ENCODE measurements at places on chromosomes 1 and 21.

GRCh38 chr1:199959033-199959774 lies 68.3 kb upstream of the NR5A2 start:
- DNase-seq, result no peak

GRCh38 chr1:22319608-22320007 lies 132.0 kb upstream of the ZBTB40 start:
- DNase-seq, result no peak

DNA sequence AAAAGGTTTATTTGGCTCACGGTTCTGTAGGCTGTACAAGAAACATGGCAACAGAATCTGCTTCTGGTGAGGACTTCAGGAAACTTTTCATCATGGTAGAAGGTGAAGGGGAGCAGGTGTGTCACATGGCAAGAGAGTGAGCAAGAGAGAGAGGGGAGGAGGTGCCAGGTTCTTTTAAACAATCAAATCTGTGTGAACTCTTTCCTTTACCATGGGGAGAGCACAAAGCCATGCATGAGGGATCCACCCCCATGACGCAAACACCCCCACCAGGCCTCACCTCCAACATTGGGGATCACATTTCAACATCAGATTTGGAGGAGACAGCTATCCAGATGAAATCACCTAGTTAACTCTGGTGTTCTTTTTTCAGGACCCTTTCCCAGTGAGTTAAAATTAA lies 103.6 kb downstream of the GALNT2 start:
- DNase-seq, result no peak

- DNase-seq, result peak; percentile 99
Measured at GRCh38 chr1:22121421-22121911, 21.4 kb downstream of the WNT4 start.

DNA sequence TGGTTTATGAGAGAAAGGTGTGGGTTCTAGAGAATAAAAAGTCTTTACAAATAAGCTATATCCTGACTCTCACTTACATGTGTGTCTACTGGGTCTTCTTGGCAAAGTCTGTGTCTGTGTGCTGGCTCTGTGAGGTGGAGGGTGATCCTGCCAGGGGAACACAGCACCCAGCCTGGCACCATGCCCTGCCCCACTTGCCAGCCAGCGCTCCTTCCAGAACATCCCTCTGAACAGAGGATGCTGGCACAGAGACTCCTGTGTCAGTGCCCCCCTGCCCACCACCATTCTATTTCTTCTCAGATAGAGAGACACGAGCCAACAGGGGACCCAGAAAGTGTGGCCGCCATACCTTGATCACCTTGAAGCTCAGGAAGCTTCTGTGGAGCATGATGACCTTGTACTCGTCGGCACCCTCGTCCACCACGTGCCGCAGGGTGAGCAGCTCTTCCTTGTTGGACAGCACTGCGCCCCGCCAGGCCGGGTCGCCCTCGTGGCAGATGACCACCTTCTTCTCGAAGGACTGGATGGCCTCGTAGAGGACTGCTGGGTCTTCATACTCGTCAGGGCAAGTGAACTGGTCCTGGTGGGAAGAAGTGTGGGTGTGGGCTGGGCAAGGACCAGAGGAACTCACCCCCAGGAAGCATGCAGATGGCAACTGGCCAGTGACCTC lies 49.7 kb downstream of the NTPCR start:
- DNase-seq, result no peak

DNA sequence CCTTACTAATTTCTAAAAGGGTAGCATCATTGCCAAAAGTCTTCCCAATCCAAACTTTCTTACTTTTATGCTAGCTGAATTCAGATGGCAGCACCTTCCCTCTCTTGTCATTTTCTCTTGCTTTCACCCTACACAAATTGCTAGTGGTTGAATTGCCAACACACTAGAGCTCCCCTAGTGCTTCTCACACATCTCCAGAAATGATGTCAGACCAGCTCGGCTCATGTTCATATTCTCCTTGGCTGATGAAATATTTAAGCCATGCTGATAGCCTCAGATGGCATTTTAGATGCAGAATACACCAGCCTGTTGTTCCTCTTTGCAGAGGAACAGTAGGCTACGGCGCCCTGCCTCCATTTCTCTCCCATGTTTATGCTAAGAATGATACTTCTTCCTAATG lies 256.9 kb downstream of the PTBP2 start:
- no peak for DNase-seq

DNA sequence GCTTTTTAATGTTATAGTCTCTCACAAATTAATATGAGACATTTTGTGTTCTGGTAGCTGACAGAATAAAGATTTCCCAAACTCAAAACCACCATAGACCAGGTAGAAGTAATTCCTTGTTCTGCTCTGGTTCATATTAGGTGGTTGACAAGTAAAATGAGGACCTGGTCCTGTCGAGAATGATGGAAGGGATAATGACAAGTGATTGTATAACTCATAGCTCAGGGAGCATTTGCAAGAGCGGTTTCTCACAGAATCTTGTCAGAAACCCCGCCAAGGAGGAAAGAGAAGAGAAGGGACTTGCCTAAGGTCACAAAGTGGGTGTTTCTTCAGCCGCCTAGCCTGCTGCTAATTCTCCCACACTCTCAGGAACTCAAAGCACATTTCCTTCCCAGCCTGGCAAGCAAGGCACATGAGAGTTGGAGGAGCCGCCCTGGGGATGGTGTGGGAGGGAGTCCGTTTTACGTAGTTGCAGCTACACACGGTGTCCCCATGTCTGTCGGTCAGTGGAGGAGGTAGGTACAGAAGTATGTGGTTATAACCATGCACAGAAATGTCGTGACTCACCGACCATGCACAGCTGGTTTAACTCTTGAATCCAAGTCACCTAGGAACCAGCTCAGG lies 46.5 kb downstream of the SAMD13 start:
- DNase-seq, result no peak

DNA sequence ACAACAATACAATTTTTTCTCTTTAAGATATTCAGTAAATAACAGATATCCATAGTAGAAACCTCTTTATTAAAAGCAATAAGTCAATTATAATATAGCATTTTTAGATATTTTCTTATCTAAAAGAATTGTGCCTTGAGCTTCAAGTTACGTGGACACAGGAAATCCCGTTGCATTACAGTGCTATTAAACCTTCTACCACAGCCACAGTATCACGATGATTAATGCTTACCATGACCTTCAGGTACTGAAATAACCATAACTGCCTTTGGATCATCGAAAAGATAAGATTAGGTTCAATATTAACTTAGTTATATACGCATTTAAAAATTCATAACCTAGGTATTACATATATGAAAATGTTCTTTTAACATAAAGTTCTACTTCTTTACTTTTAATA lies 17.9 kb downstream of the B3GALNT2 start:
- no peak for DNase-seq

DNA sequence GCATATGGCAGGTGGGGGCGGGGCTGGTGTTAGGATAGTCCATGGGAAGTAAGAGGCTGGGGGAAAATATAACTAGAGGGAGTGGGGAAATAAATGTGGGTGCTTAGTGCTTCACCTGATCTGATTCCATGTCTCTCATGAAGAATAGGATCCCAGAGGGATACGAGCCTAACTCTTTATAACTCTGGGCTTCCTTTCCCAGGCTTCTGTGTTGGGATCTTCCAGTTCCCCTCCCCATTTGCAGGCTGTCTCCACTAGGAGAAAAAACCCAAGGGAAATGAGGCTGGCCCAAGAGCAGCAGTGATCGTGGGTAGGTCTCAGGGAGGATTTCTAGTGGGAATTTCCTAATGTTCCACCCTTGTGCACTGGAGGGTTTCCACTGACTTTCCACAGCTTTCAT lies 1.6 kb downstream of the KCNJ9 start:
- DNase-seq, result no peak

GRCh38 chr21:38273745-38274542 lies 17.2 kb downstream of the KCNJ15 start:
- DNase-seq, result no peak

GRCh38 chr1:74713849-74714248 lies 19.0 kb downstream of the CRYZ start:
- no peak for DNase-seq

DNA sequence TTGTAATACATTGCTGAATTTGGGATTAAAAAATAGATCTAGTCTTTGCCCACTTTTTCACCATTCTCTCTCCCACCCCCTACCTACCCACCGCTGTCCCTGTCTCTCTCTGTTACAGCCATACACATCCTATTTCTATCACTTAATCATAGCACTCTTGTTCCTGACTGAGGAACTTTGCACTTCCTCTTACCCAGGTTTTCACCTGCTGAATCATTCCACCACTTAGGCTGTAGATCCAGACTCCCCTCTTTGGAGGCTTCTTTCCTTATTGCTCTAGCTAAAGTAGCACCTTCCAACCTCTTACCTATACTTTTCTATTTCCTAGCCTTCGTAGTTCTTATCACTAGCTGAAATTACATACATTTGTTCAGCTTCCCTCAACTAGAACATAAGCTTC lies 59.6 kb downstream of the ATP6V1G3 start:
- DNase-seq, result no peak

GRCh38 chr1:4678066-4678717 lies 23.8 kb downstream of the AJAP1 start:
- no peak for DNase-seq

GRCh38 chr1:110235181-110235833 lies 25.2 kb downstream of the KCNC4 start:
- DNase-seq, result no peak

GRCh38 chr1:184545601-184546000 lies 158.8 kb downstream of the C1orf21 start:
- DNase-seq, result no peak

- no peak for DNase-seq
Measured at GRCh38 chr1:2443277-2444137, 31.1 kb upstream of the PEX10 start.

DNA sequence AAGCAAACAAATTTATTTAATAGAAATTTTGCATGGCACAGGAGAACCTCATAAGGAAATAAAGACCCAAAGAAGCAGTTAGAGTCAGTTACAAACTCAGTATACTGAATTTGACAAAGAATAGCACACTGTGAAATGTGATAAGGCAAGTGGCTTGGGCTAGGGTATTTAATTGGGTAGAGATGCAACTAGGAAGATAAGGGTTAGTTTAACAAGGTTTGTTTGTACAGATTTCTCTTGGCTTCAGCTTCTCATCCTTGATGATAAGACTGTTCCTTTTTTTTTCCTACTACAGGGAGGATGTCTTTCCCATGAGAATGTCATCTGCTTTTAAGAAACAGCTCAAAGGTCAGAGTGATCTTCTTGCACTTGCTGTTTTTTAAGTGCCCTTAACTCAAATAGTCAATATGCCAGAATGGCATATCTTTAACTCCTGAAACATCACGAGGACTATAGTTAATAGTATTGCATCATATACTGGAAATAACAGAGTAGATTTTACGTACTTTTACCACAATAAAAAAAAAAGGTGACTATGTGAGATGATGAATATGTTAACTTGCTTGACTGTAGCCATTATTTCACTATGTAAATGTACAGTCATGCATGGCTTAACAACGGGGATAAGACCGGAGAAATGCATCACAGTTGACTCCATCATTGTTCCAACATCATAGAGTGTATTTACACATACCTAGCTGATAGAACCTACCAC lies 9.2 kb upstream of the TRAF3IP3 start:
- no peak for DNase-seq

DNA sequence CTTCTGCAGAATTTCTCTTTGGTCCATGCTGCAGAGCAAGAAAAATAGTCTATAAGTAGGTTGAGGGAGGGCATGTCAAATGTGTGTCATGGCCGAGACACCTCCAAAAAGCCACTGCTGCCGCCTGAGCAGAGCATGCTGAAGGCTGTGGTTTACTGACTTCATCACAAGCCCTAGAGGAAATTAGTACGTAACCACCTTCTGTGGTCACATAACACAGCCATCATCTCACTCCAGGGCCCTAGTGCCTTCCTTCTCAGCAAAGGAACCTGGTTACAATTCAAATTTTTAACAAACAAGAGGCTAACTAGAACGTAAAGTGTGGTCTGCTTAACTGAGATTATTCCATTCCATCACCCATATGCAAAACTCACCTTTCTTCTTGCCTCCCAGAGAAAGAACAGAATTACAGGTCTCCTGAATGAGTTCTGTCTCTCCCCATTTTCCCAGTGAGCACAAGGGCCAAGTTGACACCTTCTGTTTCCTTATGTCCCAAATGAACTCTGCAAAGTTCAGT lies at the start of gene PTPN22:
Gene PTPN22, minus strand, starts transcription at position 116 of the 517 bp plus-strand sequence.
- no peak for DNase-seq

DNA sequence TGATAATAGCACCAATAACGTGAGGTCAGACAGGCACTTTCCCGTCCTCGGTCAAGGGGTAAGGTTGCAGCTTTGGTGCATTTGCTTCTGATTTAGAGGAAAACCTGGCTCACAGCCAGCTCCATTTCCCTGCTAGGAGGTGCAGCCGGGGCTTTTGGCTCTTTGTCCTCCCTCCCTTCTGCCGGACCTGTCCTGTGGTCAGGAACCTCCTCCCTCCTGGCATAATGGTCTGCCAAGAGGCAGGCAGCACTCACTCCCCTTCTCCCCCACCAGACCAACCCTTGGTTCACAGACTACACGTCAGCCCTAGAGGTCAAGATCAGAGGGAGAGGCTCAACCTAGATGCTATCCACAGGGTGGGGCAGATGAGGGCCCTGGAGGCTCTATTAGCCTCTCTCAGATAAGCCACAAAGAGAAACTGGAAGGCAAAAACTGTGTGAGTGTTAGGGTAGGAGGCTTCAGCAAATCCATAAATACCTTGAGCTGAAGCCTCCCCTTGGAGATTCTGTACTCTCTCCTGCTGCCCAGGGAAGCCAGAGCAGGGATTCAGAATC lies 64.8 kb downstream of the PLXNA2 start:
- peak; percentile 30 for DNase-seq

DNA sequence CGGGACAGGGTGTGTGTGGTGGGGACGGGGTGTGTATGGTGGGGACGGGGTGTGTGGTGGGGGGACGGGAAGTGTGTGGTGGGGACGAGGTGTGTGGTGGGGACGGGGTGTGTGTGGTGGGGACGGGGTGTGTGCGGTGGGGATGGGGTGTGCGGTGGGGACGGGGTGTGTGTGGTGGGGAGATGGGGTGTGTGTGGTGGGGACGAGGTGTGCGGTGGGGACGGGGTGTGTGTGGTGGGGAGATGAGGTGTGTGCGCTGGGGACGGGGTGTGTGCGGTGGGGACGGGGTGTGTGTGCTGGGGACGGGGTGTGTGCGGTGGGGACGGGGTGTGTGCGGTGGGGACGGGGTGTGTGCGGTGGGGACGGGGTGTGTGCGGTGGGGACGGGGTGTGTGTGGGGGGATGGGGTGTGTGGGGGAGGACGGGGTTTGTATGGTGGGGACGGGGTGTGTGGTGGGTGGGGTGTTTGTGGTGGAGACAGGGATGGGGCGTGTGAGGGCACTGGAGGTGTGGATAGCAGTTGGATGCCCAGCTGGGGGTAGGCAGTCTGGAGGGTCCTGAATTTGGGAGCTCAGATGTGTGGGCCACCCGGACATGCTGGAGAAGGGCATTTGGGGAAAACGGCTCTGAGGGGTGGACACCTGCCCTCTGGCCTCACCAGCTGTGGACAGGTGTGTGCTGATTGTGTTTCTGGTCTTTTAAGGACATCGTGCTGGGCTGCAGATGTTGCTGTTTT lies 16.9 kb downstream of the IBA57 start:
- no peak for DNase-seq

DNA sequence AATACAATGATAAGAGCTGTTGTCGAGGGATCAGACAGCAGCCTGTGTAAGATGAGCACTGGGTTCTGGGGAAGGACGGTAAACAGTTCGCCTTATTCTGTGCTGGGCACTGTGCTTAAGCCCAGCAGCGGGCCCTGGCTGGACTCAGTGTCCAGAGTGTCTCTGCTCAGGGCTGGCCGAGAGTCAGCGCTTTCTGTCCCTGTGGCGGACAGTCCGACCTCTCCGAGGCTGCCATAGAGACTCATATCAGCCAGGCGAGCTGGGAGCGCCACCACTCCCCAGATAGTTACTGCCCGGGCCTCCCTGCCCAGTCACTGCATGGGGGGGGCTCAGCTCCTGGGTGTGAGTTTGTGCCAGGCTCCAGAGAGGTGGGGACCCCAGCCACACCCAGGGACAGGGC lies 14.7 kb upstream of the NPHP4 start:
- no peak for DNase-seq

Data from COR-L47 (cell line).